AG08396 (cell line): ENCODE measurements at places on chromosomes 3 and 15.

- no peak for DNase-seq
Observed at GRCh38 chr3:16362770-16363169, 97.8 kb downstream of the OXNAD1 start.

GRCh38 chr15:22952796-22953579, 27.2 kb downstream of the CYFIP1 start:
- peak; percentile 78 for DNase-seq

- no peak for DNase-seq
Observed at GRCh38 chr15:39644136-39644535, 63.3 kb downstream of the THBS1 start.

DNA sequence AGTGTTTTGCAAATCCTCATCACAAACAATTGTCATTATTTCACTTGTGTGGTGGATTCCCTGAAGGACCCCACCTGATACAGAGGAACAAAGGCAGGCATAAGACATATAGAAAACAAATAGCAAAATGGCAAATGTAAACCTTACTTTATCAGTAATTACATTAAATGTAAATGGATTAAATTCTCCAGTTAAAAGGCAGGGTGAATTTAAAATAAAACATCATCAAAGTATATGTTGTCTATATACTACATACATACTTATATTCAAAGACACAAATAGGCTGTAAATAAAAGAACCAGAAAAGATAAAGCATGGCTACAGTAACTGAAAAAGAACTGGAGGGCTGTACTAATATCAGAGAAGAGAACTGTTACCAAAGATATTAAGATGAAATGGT, 117.3 kb downstream of the RFX7 start:
- DNase-seq: no peak

DNA sequence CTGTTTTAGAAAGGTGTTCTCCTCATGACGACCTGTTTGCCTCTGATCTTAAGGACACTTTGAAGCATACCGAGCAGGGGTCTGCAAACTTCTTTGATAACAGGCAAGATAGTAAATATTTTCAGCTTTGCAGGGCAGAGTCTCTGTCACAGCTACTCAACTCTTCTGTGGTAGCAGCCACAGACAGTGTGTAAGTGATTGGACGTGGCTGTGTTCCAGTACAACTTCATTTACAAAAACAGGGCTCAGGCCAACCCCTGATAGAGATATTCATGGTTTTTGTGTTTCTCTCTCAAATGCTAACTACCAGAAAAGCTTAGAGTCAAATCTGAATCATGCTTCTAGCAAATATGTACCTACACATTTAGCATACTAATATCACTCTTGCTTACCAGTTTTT, 51.5 kb downstream of the TGFBR2 start:
- DNase-seq: no peak

- no peak for DNase-seq
Observed at GRCh38 chr3:127325629-127325961, 37.7 kb upstream of the PRR20G start.

DNA sequence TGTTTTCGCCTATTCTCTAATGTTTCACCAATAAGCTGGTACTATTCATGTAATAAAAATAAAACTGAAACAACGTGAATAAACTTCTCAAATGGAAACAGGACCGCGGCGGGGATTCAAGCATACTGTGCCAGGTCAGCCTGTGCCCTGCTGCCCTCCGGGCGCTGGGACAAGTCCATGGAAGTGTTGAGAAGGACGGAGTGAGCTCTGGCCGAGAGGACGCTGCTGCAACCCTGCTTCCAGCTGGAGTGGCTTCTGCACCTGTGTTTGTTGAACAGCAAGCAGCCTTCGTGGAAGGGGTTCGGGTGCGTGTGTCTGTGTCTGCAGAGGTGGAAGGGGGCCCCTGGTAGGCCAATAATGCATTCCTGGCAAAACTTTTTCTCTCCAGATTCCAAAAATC, 50.0 kb upstream of the PCSK6 start:
- no peak for DNase-seq

DNA sequence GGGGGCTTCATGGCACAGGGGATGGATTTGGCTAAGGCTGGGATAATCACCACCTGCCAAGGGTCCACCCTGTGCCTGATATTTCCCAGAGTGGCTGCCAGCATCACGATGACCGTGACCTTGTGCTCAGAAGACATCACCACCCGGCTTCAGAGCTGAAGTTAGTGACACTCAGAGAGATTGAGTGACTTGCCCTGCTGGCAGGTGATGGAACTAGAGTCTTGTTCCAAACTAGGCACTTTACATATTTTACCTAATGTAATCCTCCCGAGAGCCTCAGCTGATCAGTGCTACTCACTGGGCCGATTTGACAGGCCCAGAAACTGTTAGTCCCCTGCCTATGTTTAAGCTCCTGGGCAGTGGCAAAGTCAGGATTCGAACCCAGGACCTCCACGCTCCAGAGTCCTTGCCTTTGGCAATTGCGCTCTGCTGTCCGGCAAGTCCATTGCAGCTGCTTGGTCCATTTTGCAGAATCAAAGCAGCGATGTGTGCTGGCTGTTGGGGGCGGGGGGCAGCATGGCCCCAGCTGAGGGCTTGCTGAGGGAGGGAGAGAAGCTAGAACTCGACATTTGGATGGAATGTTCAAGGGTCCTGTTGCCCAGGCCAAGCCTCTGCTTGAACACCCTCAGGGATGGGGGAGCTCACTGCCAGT, 74.8 kb upstream of the GATA2 start:
- DNase-seq: no peak

- DNase-seq: no peak
Observed at GRCh38 chr3:23314981-23315762, 112.0 kb downstream of the UBE2E2 start.

GRCh38 chr3:116614795-116615362, 94.7 kb upstream of the TUSC7 start:
- no peak for DNase-seq

DNA sequence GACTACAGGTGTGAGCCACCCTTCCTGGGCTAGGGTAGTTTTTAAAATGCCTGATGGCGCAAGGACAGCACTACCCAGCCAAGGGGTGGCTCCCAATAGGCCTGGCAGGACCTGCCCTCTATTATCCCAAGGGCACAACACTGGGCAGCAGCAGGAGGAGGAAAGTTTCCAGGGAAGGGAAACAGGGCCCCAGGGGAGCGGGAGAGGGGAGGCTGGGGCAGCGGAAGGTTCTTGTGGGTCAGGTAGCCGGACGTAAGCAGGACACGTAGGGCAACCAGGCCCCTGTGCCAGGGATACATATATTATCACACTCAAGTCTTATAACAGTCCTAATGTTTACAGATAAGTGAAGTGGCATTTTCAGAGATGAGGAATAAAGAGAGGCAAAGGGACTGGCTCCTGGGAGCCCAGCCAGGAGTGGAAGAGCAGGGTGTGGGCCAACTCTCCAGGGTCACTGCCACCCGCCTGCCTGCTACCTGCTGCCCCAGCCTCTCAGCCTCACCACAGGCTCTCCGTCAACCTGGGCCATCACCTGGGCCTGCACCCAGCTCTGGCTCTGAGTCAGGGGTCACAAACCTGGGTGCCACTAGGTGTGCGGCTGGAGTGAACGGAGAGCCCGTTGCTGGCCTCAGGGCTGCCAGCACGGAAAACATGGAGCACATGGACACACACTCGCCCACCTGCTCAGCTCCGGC, 73.2 kb upstream of the SNRPA1 start:
- no peak for DNase-seq
